ENCODE measurements at places on chromosomes 3 and 15. TPM values are rescaled to one million over a fixed set of nuclear protein-coding genes. Genes with fewer than 3 reads are reported as not detected.

DNA sequence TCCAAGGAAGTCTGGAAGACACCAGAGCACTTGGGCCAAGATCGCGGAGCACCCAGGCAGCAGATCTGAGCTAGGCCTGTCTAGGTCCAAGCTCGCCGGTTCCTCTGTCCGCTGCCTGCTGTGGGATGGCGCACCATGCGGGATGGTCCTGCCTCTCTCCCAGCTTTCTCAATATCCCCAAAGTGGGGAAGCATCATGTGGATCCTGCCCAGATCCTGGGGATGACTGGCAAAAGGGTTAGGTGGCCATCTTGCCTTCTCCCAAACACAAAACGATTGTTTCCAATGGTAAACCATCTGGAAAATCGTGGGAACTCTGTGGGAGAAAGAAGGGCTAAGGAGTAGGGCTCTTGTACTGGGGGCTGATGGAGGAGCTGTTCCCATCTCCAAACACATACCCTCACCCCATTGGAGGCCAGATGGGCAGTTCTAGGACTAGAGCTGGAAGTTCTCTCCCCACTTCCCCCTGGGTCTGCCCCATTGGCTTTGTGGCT is 8.9 kb downstream of the PRKCD start:
- no peak for DNase-seq
- no peak overlapping the region for H3K27ac ChIP-seq
- H3K27me3 ChIP-seq: no peaks in the 10 kb centered on the region
- peaks cover 14% of the 10 kb centered on the region for H3K36me3 ChIP-seq
- peaks cover 55% of the 10 kb centered on the region for H3K4me1 ChIP-seq
- no peak overlapping the region for H3K4me3 ChIP-seq

DNA sequence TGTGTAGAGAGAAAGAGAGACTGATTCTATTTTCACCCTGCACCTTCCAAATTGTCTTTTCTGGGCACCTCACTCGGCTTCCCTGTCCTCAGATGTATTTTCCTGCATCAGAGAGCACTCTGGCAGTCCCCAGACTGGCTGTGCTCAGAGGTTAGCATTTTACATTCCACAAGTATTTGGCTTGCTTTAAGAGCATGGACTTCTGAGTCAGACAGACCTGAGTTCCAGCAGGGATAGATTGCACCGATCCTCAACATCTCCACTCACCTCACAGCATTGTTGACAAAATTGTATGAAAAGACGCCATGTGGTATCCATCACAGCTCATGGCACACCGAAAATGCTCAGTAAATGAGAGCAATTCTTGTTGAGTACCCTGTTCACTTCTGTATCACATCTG is 45.6 kb downstream of the SST start:
- no peak for DNase-seq
- peaks cover 2% of the 10 kb centered on the region for H3K27me3 ChIP-seq
- no peaks in the 10 kb centered on the region for H3K36me3 ChIP-seq
- H3K27ac ChIP-seq: no peak overlapping the region

DNA sequence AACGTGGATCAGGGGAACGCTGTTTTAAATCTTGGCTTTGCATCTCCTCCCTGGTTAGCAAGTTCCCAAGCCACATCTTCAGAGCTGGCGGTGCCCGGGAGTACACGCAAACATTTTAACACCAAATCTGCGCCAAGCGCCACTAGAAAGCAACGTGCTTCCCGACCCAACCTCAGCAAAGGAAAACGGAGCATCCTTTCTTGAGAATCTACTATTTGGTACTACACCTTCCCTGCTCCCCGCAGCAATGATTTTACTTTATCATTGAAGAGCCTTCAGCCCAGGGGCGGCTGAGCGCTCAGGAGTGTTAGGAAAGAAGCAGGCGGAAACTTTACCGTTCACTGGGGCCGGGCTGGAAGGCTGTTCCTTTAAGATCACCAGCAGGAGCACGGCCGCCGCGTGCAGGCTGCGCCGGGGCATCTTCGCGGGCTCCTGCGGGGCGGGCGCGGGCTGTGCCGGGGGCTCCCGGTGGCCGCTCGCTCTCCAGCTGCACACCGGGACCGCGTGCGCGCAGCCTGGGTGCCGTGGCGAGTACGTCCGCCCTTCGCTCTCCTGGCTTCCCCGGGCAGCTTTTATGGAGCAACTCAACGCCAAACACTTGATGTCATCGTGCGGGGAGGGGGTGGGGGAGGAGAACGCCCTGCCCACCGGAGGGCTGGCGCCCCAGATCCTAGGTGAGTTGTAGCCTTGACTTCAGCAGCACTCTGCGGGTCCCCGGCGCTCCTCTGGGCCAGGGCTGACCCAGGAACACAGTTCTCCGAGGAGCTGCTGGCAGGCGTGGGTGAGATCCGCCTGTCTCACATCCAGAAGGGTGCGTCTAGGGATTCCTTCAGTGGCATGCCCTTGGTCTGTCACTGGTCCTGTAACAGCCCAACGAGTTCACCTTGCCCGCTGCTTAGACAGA is at the start of gene CA12:
CA12 (minus strand) TSS at position 546 of the 904 bp plus-strand sequence; CDS start at position 420, 126 bp downstream.
- peak within 1 kb of the TSS; percentile 3 for H3K27ac ChIP-seq
- H3K4me1 ChIP-seq: peaks cover 28% of the 10 kb centered on the region
- H3K27me3 ChIP-seq: peaks cover 26% of the 10 kb centered on the region
- H3K4me3 ChIP-seq: peak within 1 kb of the TSS; percentile 56
- no peak for DNase-seq
- no peaks in the 10 kb centered on the region for H3K36me3 ChIP-seq

DNA sequence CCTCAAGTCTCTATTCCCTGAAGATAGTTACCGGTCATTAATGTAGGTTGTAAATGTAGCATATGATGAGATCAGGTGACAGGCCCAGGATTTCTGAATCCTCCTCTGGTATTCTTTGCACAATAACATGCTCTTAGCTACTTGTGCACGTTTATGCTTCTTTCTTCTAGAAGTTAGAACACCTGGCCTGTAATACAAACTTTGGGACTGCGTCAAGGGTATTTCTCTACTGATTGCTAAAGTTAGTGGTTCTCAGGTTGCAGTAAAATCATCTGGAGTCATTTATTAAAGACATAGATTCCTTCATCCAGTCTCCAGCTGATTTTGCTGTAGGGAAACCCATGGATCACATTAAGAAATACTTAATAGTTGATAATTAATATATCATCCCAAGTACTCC is 48.0 kb downstream of the UNC13C start:
- no peak overlapping the region for H3K4me3 ChIP-seq
- no peaks in the 10 kb centered on the region for H3K36me3 ChIP-seq
- DNase-seq: no peak
- no peaks in the 10 kb centered on the region for H3K27me3 ChIP-seq
- no peak overlapping the region for H3K27ac ChIP-seq
- no peaks in the 10 kb centered on the region for H3K4me1 ChIP-seq

The ALDH1L1 gene
- total RNA-seq: 24.6 TPM

GRCh38 chr15:69783211-69783610 is 314.5 kb downstream of the TLE3 start:
- H3K4me1 ChIP-seq: no peaks in the 10 kb centered on the region
- no peak for DNase-seq
- no peaks in the 10 kb centered on the region for H3K27me3 ChIP-seq
- no peak overlapping the region for H3K4me3 ChIP-seq

GRCh38 chr3:128083980-128084674 is 31.9 kb downstream of the SEC61A1 start:
- H3K36me3 ChIP-seq: peaks cover 61% of the 10 kb centered on the region
- H3K27ac ChIP-seq: no peak overlapping the region
- H3K27me3 ChIP-seq: no peaks in the 10 kb centered on the region
- no peak for DNase-seq
- no peak overlapping the region for H3K4me3 ChIP-seq

The PIERCE2 gene
- total RNA-seq: 6.7 TPM

DNA sequence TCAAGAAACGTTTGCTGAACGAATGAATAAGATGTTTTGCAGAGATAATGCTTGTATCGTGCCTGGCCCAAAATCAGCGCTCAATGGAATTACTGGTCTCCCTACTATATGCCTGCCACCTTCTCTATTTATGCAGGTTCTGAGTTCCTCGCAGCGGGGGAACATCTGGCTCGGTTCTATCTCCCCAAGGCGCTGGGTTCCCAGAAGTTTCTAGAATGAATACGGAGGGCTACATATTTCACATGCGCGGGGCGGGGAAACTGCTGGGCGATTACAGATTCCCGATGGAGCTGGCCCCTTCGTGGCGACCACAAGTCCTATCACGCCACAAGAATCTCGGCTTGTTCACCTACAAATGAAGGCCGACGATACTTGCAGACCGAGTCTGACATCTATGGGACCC is 411 bp upstream of the EIF2B5 start:
- H3K4me3 ChIP-seq: peak overlapping the region; percentile 87
- peak overlapping the region; percentile 87 for H3K27ac ChIP-seq
- H3K36me3 ChIP-seq: peaks cover 8% of the 10 kb centered on the region

DNA sequence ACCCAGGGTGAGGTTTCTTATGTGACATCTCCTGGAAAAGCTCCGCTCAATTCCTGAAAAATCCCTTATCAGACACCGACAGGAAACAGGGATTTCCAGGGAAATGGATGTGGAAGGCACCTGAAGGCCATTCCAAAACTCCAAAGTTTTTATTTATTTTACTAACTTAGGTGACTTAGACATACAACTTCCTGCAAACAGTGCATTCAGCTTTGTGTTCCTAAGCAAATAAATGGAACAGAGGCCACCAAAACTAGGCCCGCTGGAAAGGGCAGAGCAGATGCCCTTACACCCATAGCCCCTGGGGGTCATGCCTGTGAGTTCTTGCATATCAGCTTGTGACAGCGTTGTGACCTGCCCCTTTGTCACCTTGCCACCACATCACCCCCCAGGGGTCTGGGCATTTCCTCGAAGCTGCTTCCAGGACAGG is 239.4 kb downstream of the XXYLT1 start:
- H3K4me3 ChIP-seq: no peak overlapping the region
- peaks cover 2% of the 10 kb centered on the region for H3K27me3 ChIP-seq
- no peaks in the 10 kb centered on the region for H3K36me3 ChIP-seq

The CCR1 gene
- 5.2 TPM for total RNA-seq

GRCh38 chr3:12194209-12194608 is 35.5 kb upstream of the TIMP4 start:
- DNase-seq: no peak
- H3K27ac ChIP-seq: no peak overlapping the region
- H3K27me3 ChIP-seq: no peaks in the 10 kb centered on the region
- H3K4me1 ChIP-seq: no peaks in the 10 kb centered on the region
- H3K36me3 ChIP-seq: peaks cover 2% of the 10 kb centered on the region
- H3K4me3 ChIP-seq: no peak overlapping the region

GRCh38 chr3:195895078-195895860 is 13.1 kb downstream of the TNK2 start:
- peak overlapping the region; percentile 63 for H3K4me3 ChIP-seq
- H3K27me3 ChIP-seq: no peaks in the 10 kb centered on the region
- DNase-seq: no peak
- H3K27ac ChIP-seq: peak overlapping the region; percentile 83

DNA sequence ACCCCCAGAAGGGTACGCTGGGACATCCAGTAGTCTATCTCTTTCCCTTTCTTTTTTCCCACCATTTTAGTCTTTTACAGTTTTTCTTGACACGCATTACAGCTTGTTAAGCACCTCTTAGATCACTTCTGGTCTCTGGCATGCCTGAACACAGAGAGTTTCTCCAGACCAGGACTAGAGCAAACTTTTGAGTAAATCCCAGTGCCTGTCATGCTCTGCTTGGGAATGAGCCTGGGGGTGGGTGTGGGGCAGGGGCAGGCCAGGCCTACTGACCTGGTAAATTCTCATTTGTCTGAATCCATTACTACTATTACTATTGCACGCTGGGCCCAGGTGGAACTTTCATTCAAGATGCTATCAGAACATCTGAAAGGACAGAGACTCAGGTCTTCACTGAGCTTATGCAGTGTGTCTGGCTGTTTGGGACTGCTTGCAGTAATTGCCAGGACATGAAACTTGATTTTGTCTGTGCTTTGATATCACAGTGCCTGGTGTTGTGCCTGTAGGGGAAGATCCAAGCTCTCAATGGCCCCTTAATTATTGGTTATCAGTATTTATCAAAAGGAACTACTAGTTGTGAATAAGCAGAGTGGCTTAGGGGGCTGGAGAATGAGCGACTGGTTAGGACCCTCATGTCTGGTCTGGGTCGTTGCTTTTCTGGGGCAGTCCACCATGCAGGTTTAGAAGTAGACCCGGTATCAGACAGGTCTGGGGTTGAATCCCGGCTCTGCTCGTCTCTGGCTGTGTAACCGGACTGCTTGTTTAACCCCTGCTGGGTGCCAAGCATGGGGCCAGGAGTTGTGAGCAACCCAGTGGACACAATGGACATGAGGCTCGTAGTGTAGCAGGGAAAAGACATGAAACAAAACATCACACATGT is 196.1 kb upstream of the TLE3 start:
- H3K27me3 ChIP-seq: no peaks in the 10 kb centered on the region
- no peaks in the 10 kb centered on the region for H3K36me3 ChIP-seq
- DNase-seq: no peak
- H3K4me1 ChIP-seq: no peaks in the 10 kb centered on the region
- H3K4me3 ChIP-seq: no peak overlapping the region

- no peaks in the 10 kb centered on the region for H3K4me1 ChIP-seq
- DNase-seq: no peak
- no peaks in the 10 kb centered on the region for H3K27me3 ChIP-seq
- H3K27ac ChIP-seq: no peak overlapping the region
- no peak overlapping the region for H3K4me3 ChIP-seq
Observed at GRCh38 chr3:120370463-120370862, 21.3 kb upstream of the LRRC58 start.

The MESP1 gene
- total RNA-seq: 1.5 TPM

The GPR176 gene
- total RNA-seq: 28.3 TPM

The ZNF35 gene
- total RNA-seq: 16.3 TPM

DNA sequence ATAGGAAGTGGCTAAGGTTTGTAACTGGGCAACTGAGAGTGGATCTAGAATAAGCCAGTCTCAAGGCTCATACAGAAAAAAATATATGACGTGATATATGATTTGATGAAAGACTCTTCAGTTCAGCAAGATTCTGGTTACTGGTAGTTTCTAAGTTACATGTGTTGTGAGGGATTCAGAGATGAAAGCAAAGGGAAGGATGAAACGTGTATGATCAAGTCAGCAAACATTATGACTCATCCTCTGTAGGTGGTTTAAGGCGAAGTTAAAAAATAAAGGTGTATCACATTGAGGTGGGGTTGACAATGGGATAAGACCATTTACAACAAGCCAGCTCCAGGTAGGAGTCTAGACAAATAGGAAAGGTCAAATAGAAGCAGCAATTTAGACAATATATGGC is 16.2 kb downstream of the TERC start:
- no peaks in the 10 kb centered on the region for H3K4me1 ChIP-seq
- H3K36me3 ChIP-seq: no peaks in the 10 kb centered on the region
- no peak overlapping the region for H3K4me3 ChIP-seq
- no peaks in the 10 kb centered on the region for H3K27me3 ChIP-seq

The GOLGA6A gene
- total RNA-seq: 0.28 TPM

The CHDH gene
- total RNA-seq: 3.2 TPM
